ENCODE measurements at places on chromosomes 4 and X.

- H3K27me3 ChIP-seq = no peaks in the 10 kb centered on the region
- no peak overlapping the region for H3K27ac ChIP-seq
- no peak overlapping the region for H3K4me3 ChIP-seq
- no peaks in the 10 kb centered on the region for H3K4me1 ChIP-seq
Measured at GRCh38 chr4:7334521-7335275, 100.0 kb downstream of the PSAPL1 start.

GRCh38 chr4:114193624-114194399 is 214.4 kb upstream of the ARSJ start:
- no peak for ATAC-seq
- H3K27ac ChIP-seq = no peak overlapping the region
- no peaks in the 10 kb centered on the region for H3K4me1 ChIP-seq
- H3K36me3 ChIP-seq = no peaks in the 10 kb centered on the region
- H3K27me3 ChIP-seq = no peaks in the 10 kb centered on the region

GRCh38 chr4:112146502-112146813 is 1.2 kb downstream of the FAM241A start:
- H3K27ac ChIP-seq = peak overlapping the region; percentile 74
- H3K4me1 ChIP-seq = peaks cover 23% of the 10 kb centered on the region
- no peaks in the 10 kb centered on the region for H3K27me3 ChIP-seq
- H3K4me3 ChIP-seq = peak overlapping the region; percentile 92
- H3K36me3 ChIP-seq = no peaks in the 10 kb centered on the region

DNA sequence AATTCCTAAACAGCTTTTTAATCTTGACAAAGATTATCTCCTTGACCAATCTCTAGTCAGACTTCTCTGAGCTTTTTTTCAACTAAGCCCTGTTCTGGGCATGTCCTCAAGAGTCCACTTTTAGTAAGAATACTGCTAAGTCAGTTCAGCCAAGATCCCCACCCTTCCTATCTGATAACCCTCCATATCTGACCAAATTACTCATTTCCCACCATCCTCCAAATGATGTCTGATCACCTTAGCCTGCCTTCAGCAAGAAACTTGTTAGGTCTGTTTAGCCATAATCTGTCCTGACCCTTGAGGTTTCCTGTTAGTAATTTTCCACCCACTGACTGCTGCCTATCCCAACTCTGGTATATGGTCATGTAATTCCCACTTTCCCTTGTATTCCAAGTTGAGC is 65.2 kb downstream of the FAM13A start:
- ATAC-seq = no peak
- no peak overlapping the region for H3K27ac ChIP-seq
- no peaks in the 10 kb centered on the region for H3K36me3 ChIP-seq
- H3K27me3 ChIP-seq = no peaks in the 10 kb centered on the region
- no peaks in the 10 kb centered on the region for H3K4me1 ChIP-seq

DNA sequence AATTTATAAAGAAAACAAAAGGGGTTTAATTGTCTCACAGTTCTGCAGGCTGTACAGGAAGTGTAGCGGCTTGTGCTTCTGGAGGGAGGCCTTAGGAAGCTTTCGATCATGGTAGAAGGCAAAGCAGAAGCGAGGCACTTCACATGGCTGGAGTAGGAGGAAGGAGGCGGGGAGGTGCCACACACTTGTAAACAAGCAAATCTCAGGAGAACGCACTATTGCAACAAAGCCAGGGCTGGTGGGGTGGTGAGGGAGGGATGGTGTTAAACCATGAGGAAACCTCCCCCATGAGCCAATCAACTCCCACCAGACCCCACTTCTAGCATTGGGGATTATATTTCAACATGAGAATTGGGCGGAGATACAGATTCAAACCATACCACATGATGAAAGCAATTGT is 1116.3 kb downstream of the FAT4 start:
- no peaks in the 10 kb centered on the region for H3K27me3 ChIP-seq
- no peaks in the 10 kb centered on the region for H3K36me3 ChIP-seq
- no peak overlapping the region for H3K4me3 ChIP-seq
- H3K27ac ChIP-seq = no peak overlapping the region
- no peak for ATAC-seq
- H3K4me1 ChIP-seq = no peaks in the 10 kb centered on the region

DNA sequence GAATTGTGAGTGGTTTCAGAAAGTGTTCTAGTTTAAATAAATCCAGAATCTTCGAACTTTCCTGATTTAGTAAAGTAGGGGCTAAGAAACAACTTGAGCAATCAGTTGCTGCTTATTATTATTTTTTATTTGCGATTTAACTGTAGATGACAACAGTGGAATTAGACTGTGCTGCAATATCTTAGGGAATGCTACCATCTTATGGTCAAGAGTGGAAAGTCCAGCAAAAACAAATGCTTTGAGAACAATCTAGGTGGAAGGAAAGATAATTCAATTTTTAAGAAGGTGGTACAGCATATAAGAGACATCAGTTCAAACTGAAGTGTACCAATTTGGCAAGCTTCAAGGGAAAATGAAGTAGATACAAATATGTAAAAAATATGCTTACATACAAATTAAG is 73.3 kb downstream of the CYLC1 start:
- no peak overlapping the region for H3K27ac ChIP-seq
- no peak overlapping the region for H3K4me3 ChIP-seq
- H3K36me3 ChIP-seq = no peaks in the 10 kb centered on the region
- H3K27me3 ChIP-seq = no peaks in the 10 kb centered on the region

- H3K27ac ChIP-seq = peak overlapping the region; percentile 53
- ATAC-seq = no peak
- peaks cover 41% of the 10 kb centered on the region for H3K36me3 ChIP-seq
- H3K4me1 ChIP-seq = peaks cover 77% of the 10 kb centered on the region
Measured at GRCh38 chr4:24578364-24578763, 6.0 kb downstream of the DHX15 start.

DNA sequence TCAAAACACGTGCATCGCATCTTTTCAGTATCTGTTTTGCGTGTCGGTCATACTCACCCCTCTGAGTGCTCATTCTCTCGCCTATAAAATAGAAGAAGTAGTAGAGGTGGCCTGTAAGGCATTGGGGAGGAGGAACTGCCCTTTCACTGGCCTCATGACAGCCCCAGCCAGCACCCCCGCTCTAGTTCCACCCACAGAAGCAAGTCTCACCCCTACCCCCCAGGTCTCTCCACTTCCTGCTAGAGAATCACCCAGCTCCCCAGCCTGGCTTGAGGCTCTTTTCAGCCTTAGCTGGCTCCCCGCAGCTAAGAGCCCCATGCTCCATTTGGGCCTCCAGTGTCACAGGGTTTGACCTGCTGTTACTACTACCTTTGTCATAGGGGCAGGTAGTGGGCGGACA is 11.8 kb downstream of the HDAC6 start:
- no peak overlapping the region for H3K27ac ChIP-seq
- no peak for ATAC-seq
- peaks cover 47% of the 10 kb centered on the region for H3K36me3 ChIP-seq
- H3K27me3 ChIP-seq = no peaks in the 10 kb centered on the region
- no peaks in the 10 kb centered on the region for H3K4me1 ChIP-seq

All from stimulated activated memory B cell treated with anti-CD40 and anti-IgM and Interleukin-4, amounts not matched to agents 10 μg/mL and 1 μg/mL and 100 μg/mL, for 72 hours (primary cell).